ENCODE measurements at places on chromosomes 11 and 22.

- DNase-seq: no peak
Measured at GRCh38 chr11:75659836-75660235, 9.0 kb downstream of the MAP6 start.

DNA sequence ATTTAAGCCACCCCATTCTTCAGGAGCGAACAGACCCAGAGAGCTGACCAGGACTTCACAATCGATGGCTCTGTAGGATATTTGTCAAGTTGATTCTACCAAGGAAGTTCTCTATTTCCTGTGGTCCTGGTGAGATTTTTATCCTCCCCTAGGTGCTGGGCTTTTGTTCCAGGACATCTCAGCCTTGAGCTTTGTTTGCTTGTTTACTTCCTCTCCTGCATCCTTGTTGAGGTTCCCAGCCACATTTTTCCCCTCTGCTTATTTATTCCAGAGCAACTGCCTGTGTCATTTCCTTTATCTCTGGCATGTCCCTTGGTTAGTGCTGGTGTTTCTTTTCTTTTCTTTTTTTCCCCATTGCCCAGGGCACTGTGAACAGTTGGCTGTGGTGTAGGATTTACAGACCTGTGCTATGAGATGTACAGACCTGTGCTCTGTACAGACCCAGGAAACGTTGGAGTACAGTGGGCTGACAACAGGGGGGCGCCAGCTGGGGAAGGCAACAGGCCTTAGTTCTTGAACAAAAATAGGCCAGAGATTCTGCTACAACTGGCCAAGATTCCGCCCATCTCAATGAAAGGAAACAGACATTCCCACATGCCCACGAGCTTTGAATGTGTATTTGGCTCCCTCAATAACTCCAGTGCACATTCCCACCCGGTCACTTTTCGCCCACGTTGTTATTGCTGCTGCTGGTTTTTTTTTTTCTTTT, 235.9 kb upstream of the DDI1 start:
- no peak for DNase-seq

DNA sequence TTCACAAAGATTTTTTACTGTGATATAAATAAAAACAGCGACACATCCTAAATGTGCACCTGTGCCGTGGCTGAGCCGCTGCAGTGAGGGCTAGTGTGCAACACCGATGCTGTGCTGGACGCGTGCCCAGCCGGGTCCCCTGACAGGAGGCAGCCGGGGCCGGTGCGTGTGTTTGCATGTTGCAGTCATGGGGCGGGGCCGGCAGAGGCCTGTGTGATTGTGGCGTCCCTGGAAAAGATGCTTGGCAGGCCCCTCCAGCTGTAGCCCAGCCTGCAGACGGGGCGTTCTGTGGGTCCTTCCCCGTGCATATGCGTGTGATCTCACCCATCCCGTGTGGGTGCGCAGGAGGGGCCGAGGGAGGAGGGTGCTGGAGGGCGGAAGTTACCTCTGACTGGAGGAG, 30.6 kb downstream of the MUC6 start:
- DNase-seq: peak; percentile 32

- DNase-seq: no peak
Measured at GRCh38 chr11:72005347-72006260, 6.9 kb downstream of the IL18BP start.

GRCh38 chr11:32188785-32189184, 97.9 kb downstream of the RCN1 start:
- DNase-seq: no peak

- no peak for DNase-seq
Measured at GRCh38 chr11:46972343-46972742, 35.8 kb downstream of the CSTPP1 start.

DNA sequence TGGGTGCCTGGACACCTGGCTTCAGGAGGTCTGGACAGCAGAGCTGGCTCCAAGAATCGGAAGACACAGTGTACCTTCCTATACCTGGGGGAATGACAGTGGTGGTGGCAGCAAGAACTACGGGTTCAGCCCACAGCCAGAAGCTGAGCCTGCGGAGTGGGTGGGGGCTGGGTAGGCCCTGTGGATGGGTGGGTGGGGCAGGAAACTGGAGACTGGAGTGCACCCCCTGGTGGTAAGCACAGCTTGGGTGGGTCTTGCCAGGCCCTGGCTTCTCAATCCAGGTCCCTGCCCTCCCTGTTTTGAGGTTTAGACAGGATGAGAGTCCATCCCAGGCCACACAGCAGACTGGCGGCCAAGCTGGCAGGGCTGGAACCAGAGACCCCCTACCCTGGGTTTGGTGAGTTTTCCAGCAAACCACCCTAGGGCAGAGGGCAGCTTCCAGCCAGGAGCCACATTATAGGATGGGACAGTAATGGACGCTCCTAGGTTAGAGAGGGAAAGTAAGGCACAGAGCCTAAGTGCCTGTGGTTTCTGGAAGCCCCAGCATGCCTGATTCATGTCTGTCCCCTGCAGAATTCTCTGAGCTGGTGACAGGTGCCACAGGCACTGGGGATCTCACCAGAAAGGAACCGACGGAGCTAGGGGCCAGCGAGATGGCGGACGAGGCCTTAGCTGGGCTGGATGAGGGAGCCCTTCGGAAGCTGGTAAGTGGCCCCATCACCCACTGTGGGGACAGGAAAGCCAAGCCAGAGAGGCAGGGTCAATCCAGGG, 1.7 kb downstream of the SMTN start:
- no peak for DNase-seq

DNA sequence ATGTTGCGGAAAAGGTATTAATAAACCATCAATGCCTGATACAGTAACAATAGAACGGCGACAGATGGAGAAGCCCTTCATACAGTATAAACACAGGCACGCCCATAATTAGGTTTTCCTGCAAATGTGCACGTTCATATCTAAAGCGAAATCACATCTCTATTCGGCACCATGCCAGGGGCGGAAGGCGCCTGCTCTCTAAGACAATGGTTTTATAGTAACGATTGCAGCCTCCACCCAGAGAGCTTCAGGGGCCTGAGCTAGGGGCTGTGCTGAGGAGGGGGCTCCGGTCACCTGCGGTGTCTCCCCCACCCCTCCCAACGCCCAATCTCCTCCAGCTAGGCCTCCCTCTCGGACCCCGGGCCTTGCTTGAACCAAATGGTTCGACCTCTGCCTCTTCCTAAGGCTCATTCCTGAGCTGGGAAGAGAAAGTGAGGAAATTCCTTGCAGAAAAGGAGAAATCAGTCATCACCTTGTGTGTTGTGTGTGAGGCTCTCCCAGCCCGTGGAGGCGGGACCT, 9.6 kb downstream of the KRTAP5-5 start:
- no peak for DNase-seq

DNA sequence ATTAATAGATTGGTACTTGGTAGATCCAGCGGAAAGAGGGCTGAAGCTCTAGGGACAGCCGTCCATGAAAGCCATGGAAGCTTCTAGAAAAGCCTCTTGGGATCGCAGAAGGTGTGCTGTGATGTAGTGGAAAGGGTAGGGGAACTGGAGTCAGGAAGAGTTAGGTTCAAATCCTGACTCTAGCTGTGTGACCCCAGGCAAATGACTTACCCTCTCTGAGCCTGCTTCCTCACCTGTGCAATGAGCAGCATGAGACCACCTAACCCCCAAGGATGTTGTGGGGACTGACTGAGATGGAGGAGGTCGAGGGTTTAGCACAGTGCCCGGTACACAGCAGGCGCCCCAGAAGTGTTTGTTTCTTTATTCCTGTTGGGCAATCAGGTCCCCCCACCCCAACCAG, 2.2 kb downstream of the EML3 start:
- no peak for DNase-seq

- no peak for DNase-seq
Measured at GRCh38 chr11:12287009-12287373, 90.4 kb upstream of the PARVA start.

DNA sequence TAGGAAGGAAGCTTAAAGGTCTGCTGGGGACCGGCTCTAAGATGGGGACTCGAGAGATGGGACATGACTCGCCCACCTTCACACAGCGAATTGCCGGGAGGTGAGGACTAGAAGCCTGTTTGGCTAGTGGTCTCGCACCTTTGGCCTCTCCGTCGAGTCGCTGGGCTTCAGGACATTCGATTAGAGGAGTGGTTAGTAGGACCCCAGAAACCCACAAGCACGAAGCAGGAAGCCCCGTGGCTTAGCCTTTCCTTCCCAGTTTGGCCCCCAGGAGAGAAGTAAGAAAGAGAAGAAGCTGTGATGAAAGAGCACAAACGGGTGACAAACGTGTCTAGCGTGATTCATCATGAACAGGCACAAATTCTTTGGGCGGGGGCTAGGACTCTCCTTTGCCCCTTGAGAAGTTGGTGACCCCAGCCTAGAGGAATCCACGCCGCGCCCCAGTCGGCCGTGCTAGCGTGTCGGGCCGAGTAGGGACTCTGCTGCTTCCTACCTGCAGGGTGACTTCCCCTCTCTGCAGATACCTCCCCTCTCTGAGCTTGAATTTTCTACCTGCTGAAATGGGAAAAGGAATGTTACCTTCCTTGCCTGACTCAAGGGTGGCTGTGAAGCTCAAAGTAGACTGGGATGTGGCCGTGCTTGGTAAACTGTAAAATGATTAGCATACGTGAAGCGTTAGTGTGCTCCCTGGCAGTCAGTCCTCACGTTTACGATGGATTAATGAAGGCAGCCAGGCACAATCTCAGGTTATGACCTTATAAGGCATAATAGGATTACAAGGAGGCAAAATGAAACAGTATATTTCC, 1.1 kb upstream of the ADM start:
- no peak for DNase-seq

- DNase-seq: no peak
Measured at GRCh38 chr11:76085270-76085669, 121.0 kb downstream of the WNT11 start.

DNA sequence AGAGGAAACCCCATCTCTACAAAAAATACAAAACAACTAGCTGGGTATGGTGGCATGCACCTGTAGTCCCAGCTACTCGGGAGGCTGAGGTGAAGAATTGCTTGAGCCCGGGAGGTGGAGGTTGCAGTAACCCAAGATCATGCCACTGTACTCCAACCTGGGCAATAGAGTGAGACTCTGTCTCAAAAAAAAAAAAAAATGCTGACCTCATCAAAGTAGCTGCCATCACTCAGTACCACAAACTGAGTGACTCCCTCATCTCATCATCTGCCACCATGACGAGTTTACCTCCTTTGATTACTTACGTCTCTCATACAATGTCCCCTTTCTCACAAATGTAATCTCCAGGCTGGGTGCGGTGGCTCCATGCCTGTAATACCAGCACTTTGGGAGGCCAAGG, 117.2 kb upstream of the CLPB start:
- DNase-seq: no peak

DNA sequence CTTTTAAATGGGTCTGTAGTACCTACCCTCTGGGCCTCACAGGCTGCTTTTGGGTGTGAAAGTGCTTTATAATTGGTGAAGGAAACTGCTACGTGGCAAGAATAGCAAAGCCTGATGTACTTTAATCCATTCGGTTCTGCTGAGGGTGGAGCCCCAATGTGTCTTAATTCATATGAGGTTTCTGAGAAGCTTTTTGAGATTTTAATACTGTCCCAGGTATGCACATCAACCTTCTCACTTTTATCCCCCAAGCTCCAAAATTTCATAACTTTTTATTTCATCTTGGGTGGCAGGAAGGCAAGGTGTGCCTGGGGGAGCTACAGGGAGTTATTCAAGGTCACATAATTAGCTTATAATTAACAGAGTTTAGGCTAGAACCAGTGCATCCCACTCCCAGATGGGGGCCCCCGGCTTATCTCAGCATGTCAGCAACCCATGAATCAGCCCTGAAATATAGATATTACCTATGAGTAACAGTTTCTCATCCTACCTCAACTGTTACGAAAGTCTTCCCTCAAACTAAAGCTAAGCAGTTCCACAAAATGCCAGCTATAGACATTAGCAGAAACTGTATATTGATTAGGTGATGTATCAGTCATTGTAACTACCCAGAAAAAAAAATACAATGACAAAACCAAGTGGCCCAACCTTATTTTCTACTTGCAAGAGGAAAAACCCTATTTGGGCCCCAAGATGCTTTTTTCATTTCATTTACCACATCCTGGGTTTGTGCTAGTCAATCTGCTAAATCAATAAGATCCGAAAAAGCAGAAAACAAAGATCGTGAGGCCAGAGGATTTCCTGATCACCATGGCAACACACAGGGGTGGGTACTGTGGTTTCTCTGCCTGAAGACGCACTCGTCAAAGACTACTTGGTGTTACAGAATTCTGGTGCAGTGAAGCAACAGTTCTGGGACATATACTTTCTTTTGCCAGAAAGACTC, 26.7 kb downstream of the CD44 start:
- DNase-seq: no peak

- DNase-seq: no peak
Measured at GRCh38 chr11:123428116-123428715, 1.9 kb upstream of the GRAMD1B start.

- DNase-seq: no peak
Measured at GRCh38 chr22:27278946-27279345, 522.6 kb downstream of the MN1 start.
